ENCODE measurements at places on chromosomes 12 and 14. TPM values are rescaled to one million over a fixed set of nuclear protein-coding genes. Genes with fewer than 3 reads are reported as not detected.

- H3K4me1 ChIP-seq: peaks cover 27% of the 10 kb centered on the region
- no peaks in the 10 kb centered on the region for H3K27me3 ChIP-seq
- no peaks in the 10 kb centered on the region for H3K36me3 ChIP-seq
- no peak for DNase-seq
Observed at GRCh38 chr14:22598099-22598895, at the start of gene ABHD4. ABHD4 (plus strand) TSS chr14:22598300; CDS start chr14:22598307, 7 bp downstream.

DNA sequence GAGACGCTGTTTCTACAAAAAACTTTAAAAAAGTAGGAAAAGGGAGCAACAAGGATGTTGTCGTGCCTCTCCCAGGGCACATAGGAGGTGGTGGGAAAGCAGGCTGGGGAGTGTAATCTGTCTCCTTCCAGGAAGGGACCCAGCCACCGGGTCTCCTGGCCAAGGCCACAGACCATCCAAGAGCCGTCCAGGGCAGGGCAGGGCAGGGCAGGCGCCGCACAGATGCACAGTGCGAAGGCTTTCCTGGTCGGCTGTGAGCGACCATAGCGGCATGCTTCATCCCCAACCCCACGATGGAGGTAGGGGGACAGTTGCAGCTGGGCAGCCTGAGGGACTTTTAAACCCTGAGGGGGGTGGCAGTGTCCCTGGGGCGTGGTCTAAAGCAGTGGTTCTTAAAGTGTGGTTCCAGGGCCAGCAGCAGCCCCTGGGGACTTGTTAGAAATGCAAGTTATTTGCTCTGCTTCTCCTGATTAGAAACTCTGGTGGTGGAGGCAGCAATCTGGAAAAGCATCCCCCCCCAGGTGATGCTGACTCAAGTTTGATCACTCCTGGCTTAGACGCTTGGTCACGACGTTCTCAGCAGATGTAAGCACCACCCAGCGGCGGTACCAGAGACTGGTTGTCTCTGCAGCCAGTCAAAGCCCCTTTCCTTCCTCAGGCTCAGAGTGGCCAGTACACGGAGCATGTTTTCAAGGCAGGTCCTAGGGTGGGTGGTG is 197.4 kb upstream of the PRMT8 start:
- H3K27me3 ChIP-seq: no peaks in the 10 kb centered on the region
- no peak overlapping the region for H3K4me3 ChIP-seq
- no peak for DNase-seq

- peaks cover 9% of the 10 kb centered on the region for H3K4me1 ChIP-seq
- peak within 1 kb of the TSS; percentile 50 for H3K27ac ChIP-seq
- H3K4me3 ChIP-seq: no peak within 1 kb of the TSS
- no peaks in the 10 kb centered on the region for H3K27me3 ChIP-seq
- H3K36me3 ChIP-seq: no peaks in the 10 kb centered on the region
- DNase-seq: no peak
Observed at GRCh38 chr14:22814941-22815713, at the start of gene SLC7A7. SLC7A7 (minus strand) TSS chr14:22815435; CDS start chr14:22813398, 2,037 bp downstream.

DNA sequence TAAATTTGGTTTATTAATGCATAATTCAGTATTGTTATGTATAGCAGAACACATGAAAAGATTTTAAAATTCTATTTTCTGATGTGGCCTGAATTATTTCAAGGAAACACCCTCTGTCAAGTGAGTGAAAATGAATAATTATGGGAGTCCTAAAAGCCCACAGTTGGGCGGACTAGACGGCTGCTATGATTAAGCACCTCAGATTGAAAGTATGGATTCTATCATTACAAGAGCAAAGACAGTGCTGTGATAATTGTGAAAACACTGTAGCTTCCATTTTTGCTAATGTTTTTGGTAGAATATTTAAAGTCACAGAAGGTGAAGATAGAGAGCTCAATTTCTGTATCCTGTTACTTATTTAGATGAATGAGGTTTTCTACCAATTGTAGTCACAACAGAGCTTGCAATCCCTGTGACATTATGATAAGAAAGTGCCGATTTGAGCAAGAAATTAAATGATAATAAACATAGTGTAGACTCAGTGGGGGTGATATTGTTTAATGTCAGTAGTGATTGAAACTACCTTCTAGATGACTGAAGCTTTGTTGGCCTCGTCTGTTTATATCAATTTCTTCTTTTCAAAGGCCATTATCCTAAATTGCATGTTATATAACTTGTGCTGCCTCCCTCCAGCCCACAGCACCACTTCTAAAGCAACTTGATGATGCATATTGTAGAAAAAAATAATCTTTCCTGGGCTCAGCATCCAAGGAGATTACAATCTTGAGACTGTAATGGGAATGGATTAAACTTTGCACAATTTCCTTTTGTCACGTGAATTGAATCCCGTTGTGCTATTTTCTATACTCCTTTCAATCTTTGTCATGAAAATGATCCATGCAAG is 359.8 kb downstream of the BTG1 start:
- no peak overlapping the region for H3K4me3 ChIP-seq
- H3K27ac ChIP-seq: no peak overlapping the region
- H3K27me3 ChIP-seq: no peaks in the 10 kb centered on the region
- no peak for DNase-seq
- no peaks in the 10 kb centered on the region for H3K4me1 ChIP-seq
- no peaks in the 10 kb centered on the region for H3K36me3 ChIP-seq

GRCh38 chr12:59432057-59432456 is 163.8 kb upstream of the SLC16A7 start:
- H3K4me3 ChIP-seq: no peak overlapping the region
- no peak overlapping the region for H3K27ac ChIP-seq
- no peaks in the 10 kb centered on the region for H3K4me1 ChIP-seq
- no peaks in the 10 kb centered on the region for H3K27me3 ChIP-seq
- DNase-seq: no peak
- no peaks in the 10 kb centered on the region for H3K36me3 ChIP-seq

GRCh38 chr14:66476964-66477363 is 9.2 kb upstream of the CCDC196 start:
- H3K4me1 ChIP-seq: no peaks in the 10 kb centered on the region
- H3K27me3 ChIP-seq: no peaks in the 10 kb centered on the region
- no peak overlapping the region for H3K27ac ChIP-seq
- no peak for DNase-seq

- peak overlapping the region; percentile 98 for H3K27ac ChIP-seq
- H3K27me3 ChIP-seq: no peaks in the 10 kb centered on the region
- no peak for DNase-seq
- H3K36me3 ChIP-seq: no peaks in the 10 kb centered on the region
Observed at GRCh38 chr14:101947577-101947903, 16.8 kb upstream of the DYNC1H1 start.

DNA sequence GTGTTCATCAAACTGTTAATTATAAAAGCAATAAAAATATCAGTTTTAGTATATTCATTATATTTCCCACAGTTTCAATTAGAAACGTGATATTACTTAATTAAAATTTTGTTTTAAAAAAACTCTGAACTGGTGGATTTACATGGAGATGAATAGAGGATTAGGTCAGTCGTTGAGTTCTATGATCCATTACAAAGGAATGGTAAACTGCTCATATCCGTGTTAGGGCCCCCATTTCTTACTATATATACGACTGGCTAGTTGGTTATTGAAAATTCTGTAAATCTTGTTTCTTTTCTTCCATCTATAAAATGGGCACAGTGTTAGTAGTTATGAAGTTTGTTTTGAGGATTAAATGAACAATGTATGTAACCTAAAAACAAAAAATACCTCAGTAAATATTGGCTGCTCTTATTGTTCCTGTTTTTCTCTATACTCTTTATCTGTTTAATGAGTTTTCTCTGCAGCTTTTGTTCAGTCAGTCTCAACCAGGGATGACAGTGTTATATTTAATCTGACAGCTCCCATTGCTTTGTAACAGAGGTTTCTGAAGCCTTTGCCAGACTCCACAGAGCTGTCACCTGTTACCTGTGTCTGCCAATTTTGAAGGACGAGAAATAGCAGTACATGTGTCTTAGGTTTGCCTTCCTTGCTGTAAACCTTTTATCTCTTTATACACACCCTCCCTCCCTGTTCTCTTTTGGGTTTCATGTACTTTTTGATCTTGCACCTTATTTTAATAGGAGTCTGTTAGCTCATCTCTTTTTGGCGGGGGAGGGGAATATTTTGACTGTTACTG is 41.5 kb downstream of the FRS2 start:
- H3K27ac ChIP-seq: no peak overlapping the region
- H3K36me3 ChIP-seq: no peaks in the 10 kb centered on the region
- no peak overlapping the region for H3K4me3 ChIP-seq
- no peak for DNase-seq

- no peaks in the 10 kb centered on the region for H3K27me3 ChIP-seq
- DNase-seq: no peak
- H3K27ac ChIP-seq: no peak overlapping the region
- H3K36me3 ChIP-seq: peaks cover 14% of the 10 kb centered on the region
- no peak overlapping the region for H3K4me3 ChIP-seq
- H3K4me1 ChIP-seq: peaks cover 16% of the 10 kb centered on the region
Observed at GRCh38 chr12:53105256-53105655, 2.0 kb downstream of the SOAT2 start.

- no peak overlapping the region for H3K27ac ChIP-seq
- no peak overlapping the region for H3K4me3 ChIP-seq
- DNase-seq: no peak
Observed at GRCh38 chr12:106188256-106188655, 49.5 kb upstream of the NUAK1 start.

DNA sequence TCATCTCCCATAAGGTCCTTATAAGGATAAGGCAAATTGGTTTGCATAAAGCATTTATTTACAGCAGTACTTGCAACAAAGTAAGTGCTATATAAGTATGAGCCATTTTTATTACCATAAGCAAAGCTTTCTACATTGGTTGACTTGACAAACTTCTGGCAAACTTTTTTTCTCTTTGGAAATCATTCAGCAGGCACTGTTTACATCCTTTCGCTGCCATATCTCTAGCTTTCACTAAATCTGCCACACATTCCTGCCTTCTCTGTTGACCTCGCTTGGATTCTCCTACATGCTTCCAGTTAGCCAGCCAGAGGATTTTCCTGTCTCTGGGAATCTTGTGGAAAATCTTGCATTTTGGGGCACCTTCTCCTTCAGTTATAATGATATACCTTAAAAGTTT is 21.8 kb upstream of the HDAC7 start:
- H3K27ac ChIP-seq: no peak overlapping the region
- H3K4me1 ChIP-seq: peaks cover 27% of the 10 kb centered on the region
- no peaks in the 10 kb centered on the region for H3K27me3 ChIP-seq

- H3K4me1 ChIP-seq: no peaks in the 10 kb centered on the region
- no peak for DNase-seq
- H3K27ac ChIP-seq: no peak overlapping the region
- no peaks in the 10 kb centered on the region for H3K27me3 ChIP-seq
Observed at GRCh38 chr12:16269946-16270345, 7.5 kb downstream of the SLC15A5 start.

GRCh38 chr12:21788089-21788983 is 13.8 kb upstream of the KCNJ8 start:
- no peak overlapping the region for H3K27ac ChIP-seq
- no peak for DNase-seq
- no peaks in the 10 kb centered on the region for H3K27me3 ChIP-seq

DNA sequence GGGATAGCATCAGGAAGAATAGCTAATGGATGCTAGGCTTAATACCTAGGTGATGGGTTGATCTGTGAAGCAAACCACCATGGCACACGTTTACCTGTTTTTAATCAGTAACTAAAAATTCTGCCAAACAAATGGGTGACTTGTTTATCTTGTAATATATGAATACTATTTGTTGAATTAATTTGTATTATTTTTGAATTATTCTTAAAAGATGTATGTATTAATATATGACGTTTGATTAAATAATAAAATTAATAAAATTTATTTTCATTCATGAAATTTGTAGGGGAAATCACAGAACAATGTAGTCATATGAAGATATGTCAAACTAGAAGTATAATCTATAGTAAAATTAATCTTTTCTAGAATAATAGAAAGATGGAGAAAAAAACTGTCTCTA is 32.3 kb upstream of the OR10A7 start:
- no peak overlapping the region for H3K4me3 ChIP-seq
- no peaks in the 10 kb centered on the region for H3K4me1 ChIP-seq

- H3K4me3 ChIP-seq: peak overlapping the region; percentile 4
- H3K27me3 ChIP-seq: no peaks in the 10 kb centered on the region
- no peaks in the 10 kb centered on the region for H3K36me3 ChIP-seq
Observed at GRCh38 chr14:104973385-104974145, 4.6 kb downstream of the AHNAK2 start.

DNA sequence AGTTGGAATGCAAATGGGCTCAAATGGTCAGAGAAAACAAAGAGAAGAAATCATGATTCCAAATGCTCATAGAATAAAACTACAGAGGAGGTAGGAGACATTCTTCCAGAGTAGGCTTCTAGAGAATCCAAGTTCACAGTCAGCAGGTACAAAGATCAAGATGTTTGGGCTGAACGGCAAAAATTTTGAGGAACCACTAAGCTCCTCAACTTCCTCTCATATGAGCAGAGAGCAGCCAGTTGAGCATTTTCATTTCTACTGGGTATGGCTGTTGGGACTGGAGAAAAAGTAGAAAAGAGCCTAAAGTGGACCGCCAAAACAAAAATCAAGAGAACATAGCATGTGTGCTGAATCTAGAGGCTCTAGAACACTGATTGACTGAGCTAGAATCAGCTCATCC is 73.8 kb upstream of the ARID2 start:
- H3K4me3 ChIP-seq: no peak overlapping the region
- no peaks in the 10 kb centered on the region for H3K27me3 ChIP-seq
- H3K36me3 ChIP-seq: no peaks in the 10 kb centered on the region
- DNase-seq: no peak
- no peak overlapping the region for H3K27ac ChIP-seq
- no peaks in the 10 kb centered on the region for H3K4me1 ChIP-seq

DNA sequence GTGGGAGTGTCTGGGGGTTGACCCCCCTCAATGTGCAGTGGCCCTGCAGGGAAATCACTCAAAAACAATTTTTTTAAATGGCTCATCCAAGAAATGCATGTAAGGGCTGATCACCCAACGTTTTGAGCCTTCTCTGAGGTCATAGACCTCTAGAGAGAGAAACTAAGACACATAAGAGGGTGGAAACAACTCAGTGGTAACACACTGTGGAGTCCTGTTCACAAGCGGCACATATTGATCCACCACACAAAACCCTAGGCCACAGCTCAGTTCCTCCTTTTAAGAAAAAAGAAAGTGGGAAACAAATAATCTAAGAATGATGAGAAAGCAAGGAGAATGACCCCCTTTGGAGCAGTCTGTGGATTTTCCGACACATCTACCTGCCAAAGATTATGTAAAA is 83.0 kb upstream of the METAP2 start:
- no peaks in the 10 kb centered on the region for H3K27me3 ChIP-seq
- no peaks in the 10 kb centered on the region for H3K36me3 ChIP-seq
- H3K27ac ChIP-seq: no peak overlapping the region

Gene VWF
- total RNA-seq: 334 TPM

Gene B3GNT4
- total RNA-seq: 2.9 TPM

Gene SYNDIG1L
- total RNA-seq: not detected

Gene SOX5
- total RNA-seq: 21.1 TPM

Gene KCNC2
- 0.25 TPM for total RNA-seq

Gene RERG
- total RNA-seq: 31.9 TPM
